ENCODE measurements at places on chromosomes 2 and 18.

- no peak for DNase-seq
These were observed 501.4 kb downstream of the FBXO15 start for GRCh38 chr18:73646196-73646595.

- no peak for DNase-seq
These were observed 500.7 kb downstream of the RIT2 start for GRCh38 chr18:42614619-42615293.

- no peak for DNase-seq
These were observed 85.7 kb downstream of the INHBB start for GRCh38 chr2:120431386-120432292.

DNA sequence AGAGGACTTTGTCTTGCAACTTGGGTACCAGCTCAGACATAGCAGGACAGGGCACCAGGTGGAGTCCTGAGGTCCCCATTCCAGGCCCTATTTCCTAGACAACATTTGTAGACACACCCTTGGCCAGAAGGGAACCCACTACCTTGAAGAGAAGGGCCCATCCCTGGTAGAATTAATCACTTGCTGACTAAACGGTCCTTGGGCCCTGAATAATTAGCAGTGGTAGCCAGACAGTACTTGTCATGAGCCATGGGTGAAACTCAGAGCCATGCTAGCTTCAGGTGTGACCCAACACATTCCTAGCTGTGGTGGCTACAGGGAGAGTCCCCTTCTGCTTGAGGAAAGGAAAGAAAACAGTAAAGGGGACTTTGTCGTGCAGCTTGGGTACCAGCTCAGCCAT is 28.5 kb upstream of the ACTR2 start:
- no peak for DNase-seq

GRCh38 chr2:173216051-173216450 is 138.6 kb upstream of the CDCA7 start:
- DNase-seq = no peak

GRCh38 chr18:67232406-67232805 is 284.1 kb downstream of the DSEL start:
- no peak for DNase-seq

GRCh38 chr2:14540015-14540414 is 92.5 kb upstream of the LRATD1 start:
- no peak for DNase-seq

- DNase-seq = no peak
These were observed 46.8 kb downstream of the SH3BP4 start for GRCh38 chr2:234998404-234999211.

DNA sequence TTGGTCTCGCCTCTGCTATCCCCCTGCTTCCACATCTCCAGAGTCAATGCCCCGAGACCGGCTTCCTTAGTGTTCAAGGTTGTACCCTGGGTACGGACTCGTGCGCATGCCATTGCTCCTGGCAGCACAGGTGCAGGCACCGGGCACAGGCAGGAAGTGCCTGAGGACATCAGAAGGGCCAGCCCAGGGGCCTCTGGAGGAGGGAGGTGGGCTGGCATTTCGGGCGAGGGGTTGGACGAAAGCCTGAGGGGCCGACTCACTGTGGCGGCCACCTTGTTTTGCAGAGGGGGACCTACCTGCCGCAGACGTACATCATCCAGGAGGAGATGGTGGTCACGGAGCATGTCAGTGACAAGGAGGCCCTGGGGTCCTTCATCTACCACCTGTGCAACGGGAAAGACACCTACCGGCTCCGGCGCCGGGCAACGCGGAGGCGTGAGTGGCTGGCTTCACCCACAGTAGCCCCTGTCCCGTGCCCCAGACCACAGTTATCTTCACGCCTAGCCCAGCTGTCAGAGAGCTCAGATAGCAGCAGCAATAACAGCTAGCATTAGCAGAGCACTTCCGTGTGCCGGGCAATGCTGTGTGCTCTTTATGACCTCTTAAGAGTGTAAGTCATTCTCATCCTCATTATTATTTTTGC is 12.5 kb downstream of the ITM2C start:
- no peak for DNase-seq

DNA sequence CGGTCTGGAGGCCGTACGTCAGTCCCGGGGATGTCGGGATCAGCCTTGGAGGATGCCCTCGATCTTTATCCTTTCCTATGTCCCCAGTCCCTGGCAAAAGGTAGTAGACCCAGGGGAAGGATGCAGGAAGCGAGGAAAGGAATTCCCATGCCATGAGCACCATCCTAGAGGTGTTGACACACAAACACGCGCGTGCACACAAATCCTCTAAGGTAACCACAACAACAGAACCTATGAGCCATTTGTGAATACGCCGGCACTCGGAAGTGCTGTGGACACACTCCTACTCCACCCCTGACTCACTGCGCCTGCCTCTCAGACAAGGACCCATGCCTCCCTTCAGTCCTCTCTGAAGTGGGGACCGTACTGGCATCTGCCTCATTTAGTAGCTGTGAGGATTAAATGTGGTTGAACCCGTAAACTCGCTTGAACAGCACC is 11.3 kb upstream of the MLPH start:
- no peak for DNase-seq

- DNase-seq = no peak
These were observed 101.8 kb upstream of the ASB18 start for GRCh38 chr2:236366049-236366387.

DNA sequence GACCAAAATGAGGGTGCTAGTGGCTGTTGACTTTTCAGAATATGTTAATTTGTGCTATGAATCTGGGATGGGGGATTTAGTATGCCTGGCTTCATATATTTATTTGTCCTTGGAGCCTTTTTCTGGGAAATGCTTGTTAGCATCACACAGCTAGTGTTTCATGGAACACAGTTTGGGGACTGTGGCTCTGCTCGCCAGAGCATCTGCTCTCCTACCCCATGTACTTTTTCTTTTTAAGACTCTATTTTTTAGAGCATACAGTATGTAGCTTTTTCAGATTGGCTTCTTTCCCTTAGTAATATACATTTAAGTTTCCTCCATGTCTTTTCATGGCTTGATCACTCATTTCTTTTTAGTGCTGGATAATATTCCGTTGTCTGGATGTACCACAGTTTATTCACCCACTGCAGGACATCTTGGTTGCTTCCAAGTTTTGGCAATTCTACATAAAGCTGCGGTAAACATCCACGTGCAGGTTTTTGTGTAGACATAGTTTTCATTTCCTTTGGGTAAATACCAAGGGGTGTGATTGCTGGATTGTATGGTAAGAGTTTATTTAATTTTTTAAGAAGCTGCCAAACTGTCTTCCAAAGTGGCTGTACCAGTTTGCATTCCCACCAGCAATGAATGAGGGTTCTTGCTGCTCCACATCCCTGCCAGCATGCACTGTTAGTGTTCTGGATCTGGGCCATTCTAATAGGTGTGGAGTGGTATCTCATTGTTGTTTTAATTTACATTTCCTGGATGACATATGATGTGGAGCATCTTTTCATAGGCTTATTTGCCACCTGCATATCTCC is 44.1 kb downstream of the EFR3B start:
- DNase-seq = no peak

GRCh38 chr2:65357959-65358294 is 74.5 kb downstream of the SPRED2 start:
- no peak for DNase-seq

DNA sequence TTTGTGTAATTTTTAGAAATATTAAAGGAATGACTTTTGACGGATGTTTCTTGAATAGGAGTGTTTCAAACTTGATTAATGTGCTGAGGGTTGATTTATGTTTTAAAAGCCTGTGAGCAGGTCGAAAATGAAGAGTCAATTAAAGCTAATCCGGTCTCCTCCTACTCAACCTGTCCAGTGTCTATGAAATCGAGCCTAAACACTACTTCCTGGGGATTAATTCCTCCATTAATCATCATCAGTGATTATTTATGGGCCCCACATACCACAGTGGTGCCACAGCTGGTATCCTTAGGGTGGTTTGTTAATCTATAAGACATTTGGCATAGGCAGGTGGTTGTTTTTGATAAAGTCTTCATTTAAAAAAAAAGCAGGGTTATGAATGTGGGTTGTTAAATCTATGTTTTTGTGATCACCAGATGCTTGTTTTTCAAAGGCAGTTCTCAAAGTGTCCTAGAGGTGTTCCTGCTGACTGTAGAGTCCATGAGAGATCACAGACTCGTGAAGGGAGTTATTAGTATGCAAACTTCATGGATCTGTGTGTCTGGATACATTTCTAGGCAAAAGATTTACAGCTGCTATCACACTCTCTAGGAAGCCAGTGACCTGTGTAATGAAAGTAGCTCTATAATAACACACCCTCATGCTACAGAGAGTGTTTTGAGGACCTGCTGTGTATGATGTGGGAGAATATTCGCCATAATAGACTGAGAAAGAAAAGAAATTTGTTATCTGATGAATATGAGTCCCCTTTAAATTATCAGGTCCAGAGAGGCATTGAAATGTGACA is 308.6 kb downstream of the AKAIN1 start:
- no peak for DNase-seq

DNA sequence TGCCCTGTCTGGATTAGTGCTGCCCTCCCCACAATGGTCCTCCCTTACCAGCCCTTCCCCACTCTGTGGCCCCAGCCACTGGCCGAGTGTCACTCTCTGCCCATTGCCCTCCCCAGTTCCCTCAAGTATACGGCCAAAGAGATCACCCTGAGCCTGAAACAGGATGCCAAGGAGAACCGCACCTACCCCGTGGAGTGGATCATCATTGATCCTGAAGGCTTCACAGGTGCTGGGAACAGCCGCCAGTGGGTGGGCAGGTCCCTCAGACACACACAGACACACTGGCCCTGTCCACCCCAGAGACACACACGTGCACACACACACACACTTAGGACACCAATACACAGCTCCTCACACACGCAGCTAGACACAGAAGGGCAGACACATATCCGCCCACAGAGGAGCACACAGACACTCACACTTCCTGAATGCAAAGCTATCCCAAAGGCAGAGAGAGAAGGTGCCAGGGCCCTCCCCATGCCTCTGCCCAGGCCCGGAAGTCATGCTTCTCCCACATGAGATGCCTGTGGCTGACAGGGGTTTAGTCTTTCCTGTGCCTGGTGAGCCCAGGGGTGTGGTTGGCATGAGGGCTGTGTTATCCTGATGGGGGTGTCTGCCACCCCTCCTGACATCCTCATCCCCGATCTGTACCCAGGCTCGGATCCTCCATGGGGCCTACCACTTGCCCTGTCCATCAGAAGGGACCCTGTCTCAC is 2.9 kb downstream of the CHRND start:
- no peak for DNase-seq

- DNase-seq = no peak
These were observed 113.6 kb downstream of the PDCL3 start for GRCh38 chr2:100676346-100676745.

GRCh38 chr2:26991717-26992116 is 21.3 kb downstream of the MAPRE3 start:
- DNase-seq = no peak

DNA sequence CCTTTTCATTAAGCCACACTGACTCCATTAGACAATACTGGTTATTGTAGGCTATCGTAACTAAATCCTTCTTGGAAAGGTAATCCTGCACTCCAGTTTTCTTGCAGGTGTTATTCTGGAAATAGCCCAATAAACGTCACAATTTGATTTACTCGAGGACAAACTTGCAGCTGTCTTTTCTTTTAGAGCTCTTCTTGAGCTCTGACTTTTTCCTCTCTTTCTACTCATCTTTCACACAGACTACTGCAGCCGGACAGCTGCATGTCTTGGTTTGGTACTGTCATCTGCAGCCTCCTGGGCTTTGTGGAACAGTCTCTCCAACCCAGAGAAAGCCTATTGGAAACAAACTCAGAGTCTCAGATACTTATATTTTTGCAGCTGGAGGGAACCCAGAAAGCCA is 23.0 kb upstream of the MSGN1 start:
- no peak for DNase-seq

- no peak for DNase-seq
These were observed 52.7 kb upstream of the PROKR1 start for GRCh38 chr2:68590702-68591101.

DNA sequence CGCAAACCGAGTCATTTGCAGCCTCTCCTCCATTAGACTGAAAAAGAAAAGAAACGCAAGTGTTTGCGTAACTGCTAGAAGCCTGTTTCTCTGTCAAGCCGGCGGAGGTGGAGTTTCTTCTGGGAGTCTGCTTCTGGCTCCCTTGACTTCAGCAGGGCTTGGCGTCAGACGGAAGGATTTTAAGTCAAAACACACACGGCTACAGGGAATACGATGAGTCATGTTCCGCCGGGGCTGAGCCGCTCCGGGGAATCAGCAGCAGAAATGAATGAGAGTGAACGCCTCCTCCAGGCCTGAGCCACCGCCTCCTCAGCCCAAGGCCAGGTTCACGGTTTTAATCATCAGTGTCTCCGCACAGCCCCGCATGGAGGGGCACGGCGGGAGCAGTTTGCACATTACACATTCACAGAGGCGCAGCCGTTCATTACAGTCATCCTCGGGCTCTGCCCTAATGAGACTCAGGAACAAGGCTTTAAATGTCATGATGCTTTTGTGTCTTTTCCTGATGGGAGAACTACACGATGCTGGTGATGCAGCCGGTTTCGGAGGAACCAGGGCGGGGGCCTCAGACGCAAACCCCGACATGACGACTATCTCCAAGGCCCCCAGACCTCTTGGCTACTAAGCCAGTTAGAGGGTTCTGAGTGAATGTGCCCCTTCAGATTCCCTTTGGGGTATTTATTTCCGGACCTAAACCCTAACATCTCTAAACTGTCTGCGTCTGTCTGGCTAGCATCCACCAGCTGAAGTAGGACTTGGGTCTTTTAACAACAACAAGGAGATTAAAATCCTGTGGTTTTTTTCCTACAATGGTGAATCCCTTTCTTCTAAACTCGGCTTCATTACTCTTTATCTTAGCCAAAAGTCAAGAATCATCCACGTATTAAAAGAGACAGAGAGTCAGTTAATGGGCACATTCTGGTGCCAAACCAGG is 11.1 kb upstream of the SCG2 start:
- DNase-seq = no peak

- no peak for DNase-seq
These were observed 19.8 kb downstream of the PIK3C3 start for GRCh38 chr18:41974796-41975201.

DNA sequence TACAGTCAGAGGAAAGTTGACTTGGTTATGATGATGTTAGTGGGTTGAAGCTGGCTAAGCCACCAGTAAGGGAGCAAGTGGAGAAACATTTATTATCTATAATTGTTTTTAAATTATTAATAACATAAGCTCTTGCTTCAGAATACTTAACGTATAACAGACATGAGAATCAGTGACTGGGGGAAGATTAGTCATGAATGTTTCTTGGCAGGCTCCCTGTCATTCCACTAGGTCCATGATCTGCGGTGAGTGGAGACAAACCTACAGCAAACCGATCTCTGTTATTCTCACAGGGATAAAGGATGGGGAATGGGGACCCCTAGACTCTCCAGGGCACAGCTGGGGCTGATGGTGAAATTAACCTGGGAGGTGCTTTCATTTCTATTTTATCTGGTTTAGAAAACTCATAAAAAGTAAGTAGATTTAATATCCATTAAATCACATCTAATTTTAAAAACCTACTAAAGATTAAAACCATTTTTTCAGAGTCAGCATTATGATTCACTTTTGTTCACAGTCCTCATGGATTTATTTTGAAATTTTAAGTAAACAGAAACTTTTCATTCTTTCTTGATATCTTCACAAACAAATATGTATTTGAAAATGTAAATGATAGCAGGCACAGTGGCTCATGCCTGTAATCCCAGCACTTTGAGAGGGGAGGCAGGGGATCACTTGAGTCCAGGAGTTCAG is 420.3 kb downstream of the PTPRM start:
- DNase-seq = no peak

- no peak for DNase-seq
These were observed 3.0 kb downstream of the DHRS9 start for GRCh38 chr2:169072163-169072925.
